Right renal pelvis (tissue), 4 donors: ENCODE measurements at places on chromosomes 7 and 10. TPM values are rescaled to one million over a fixed set of nuclear protein-coding genes. Genes with fewer than 3 reads are reported as not detected.

Gene SSC4D
- polyA plus RNA-seq = 4.6 TPM

Gene SP8
- not detected for polyA plus RNA-seq

Gene RASSF4
- polyA plus RNA-seq = 30.4 TPM

Gene GOLGA7B
- polyA plus RNA-seq = 0.28 TPM

Gene PAPOLB
- polyA plus RNA-seq = 0.11 TPM

Gene FOXI2
- 1.3 TPM for polyA plus RNA-seq

Gene STEAP1B
- 1.4 TPM for polyA plus RNA-seq

Gene UCN3
- polyA plus RNA-seq = 1.7 TPM

Gene KEL
- polyA plus RNA-seq = 2.2 TPM

Gene SLC26A5
- polyA plus RNA-seq = 0.08 TPM

Gene DOCK1
- polyA plus RNA-seq = 59.0 TPM

Gene CTBP2
- polyA plus RNA-seq = 90.3 TPM

Gene HOXA6
- polyA plus RNA-seq = 43.2 TPM

Gene GNGT1
- not detected for polyA plus RNA-seq

Gene NXPH1
- polyA plus RNA-seq = not detected

- DNase-seq = no peak
These were observed 60.9 kb downstream of the COBL start for GRCh38 chr7:51255536-51256208.

GRCh38 chr7:80768756-80769155 lies 130.3 kb downstream of the CD36 start:
- DNase-seq = no peak

GRCh38 chr7:106074257-106074656 lies 37.9 kb downstream of the SYPL1 start:
- DNase-seq = no peak

DNA sequence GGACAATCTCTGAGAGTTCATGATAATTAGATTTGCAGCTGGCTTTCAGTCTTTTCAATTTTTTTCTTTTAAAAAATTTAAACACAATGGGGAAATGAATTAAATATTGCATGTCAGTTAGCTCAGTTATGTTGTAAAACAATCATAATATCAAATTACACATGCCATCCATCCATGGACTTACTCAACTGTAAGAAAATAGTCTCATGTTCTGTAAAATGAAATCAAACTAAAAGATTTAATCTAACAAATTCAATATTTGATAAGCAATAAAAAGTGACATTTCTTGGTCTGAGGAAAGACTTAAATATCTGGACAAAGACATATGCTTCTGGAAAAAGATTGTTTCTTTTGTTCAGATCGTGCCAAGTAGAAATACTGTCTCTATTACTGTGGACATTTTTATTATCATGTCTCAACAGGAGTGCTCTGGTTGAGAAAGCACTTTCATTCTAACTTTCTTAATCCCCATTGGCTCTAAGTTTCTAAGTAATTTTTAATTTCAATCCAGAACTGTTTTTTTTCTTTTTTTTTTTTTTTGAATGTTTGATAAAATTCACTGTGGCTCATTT lies 179.2 kb upstream of the FAM3C start:
- DNase-seq = no peak

DNA sequence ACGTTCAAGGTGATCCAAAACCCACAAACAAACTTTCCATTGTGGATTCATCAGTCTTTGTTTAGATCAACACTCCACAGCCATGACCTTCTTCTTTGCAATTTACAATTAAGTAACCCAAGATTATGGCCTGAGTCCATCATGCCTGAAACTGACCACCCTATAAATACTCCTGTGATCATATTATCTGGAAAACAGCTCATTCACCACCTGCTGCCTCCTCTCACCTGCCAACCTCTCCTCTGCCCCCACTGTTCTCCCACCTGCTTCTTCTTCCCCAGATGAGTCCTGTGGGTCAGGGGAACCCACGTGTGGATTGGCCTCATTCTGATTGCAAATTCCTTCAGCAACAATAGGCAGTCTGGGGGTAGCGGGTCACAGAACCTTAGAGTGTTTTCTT lies 81.4 kb downstream of the ABLIM1 start:
- DNase-seq = no peak

GRCh38 chr7:139060695-139061237 lies 24.9 kb upstream of the ZC3HAV1L start:
- DNase-seq = no peak

DNA sequence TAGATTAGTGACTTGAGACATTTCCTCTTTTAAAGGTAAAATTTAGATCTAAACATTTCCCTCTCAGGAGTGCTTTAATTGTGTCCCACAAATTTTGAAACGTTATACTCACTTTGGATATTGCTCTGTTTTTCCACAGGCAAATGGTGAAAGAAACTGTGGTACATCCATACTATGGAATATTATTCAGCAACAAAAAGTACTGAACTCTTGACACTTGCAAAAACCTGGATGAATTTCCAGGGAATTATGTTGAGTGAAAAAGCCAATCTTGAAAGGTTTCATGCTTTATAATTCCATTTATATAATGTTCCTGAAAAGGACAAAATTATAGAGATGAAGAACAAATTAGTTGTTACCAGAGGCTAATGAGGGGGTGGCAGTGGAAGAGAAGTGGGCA lies 153.3 kb upstream of the SVIL start:
- DNase-seq = no peak

DNA sequence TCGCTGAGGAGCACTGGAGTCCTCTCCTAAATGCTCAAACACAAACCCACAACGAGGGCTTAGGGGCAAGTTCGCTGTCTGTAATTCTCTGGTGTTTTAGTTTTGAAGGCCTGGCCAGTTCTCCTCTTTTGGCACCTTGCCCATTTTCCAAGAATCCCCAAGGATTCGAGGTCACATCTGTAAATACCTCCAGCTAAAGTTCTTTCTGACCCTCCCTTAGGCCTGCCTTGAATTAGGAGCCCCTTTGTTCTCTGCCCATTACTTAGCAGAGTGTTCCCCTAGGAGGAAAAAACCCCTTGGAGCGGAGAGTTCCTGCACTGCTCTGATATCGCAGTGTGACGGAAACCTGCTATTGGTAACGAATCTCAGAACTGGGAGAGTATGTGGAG lies 743 bp upstream of the PYROXD2 start:
- DNase-seq = no peak

GRCh38 chr10:8235253-8236027 lies 181.0 kb downstream of the GATA3 start:
- no peak for DNase-seq

DNA sequence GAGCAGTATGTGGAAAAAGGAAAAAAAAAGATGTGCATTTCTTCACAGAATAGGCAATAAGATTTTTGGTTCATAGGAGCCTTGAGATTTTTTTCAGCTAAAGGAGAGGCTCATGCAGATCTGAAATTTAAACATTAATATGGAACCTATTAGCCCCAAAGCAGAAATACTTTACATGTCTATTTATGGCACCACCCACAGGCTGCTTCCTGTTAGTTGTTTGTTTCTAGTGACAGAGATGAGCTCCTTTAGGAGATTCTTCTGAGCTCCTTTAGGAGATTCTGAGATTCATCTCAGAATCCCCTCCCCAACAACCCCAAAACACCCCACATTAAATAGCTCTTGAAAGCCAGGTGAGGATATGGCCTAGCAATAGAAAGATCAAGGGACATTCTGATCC lies 27.9 kb upstream of the HPS1 start:
- DNase-seq = no peak

- no peak for DNase-seq
These were observed 743.8 kb upstream of the LRRN3 start for GRCh38 chr7:110347081-110347480.

DNA sequence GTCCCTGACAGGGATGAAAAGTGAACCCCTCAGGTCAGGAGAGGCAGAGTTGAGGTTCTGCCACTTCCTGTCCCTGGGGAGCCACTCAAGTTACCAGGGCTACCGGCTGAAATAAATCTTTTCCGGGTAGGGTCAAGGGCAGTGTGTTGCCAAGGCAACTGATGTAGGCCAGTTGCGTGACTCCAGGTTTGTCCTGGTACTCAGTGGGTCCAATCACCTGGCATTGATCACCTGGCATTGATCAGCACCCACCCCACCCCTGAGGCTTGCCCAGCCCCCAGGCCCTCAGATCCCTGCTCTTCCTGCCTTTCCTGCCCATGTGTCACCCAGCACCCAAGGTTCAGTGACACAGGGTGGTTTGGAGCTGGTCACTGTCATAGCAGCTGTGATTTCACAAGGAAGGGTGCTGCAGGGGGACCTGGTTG lies 5.9 kb downstream of the SAP25 start:
- no peak for DNase-seq

DNA sequence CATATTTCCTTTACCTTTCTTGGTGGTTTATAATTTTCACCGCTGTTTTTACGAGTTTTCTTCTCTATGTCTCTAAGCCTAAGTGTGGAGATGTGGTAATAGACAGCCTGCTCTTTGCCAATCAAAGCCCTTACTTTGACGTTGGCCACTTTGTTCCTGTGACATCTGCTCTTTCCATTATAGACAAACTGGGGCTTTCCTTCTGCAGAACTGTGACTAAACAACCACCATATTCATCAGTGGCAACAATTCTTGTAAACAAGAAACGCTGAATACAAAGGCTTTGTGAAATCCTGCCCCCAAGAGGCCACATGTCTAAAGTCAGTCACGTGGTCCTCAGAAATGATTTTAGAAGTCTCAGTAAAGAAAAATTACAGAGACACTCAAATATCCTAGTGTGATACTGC lies 59.6 kb upstream of the CAPZA2 start:
- DNase-seq = no peak

DNA sequence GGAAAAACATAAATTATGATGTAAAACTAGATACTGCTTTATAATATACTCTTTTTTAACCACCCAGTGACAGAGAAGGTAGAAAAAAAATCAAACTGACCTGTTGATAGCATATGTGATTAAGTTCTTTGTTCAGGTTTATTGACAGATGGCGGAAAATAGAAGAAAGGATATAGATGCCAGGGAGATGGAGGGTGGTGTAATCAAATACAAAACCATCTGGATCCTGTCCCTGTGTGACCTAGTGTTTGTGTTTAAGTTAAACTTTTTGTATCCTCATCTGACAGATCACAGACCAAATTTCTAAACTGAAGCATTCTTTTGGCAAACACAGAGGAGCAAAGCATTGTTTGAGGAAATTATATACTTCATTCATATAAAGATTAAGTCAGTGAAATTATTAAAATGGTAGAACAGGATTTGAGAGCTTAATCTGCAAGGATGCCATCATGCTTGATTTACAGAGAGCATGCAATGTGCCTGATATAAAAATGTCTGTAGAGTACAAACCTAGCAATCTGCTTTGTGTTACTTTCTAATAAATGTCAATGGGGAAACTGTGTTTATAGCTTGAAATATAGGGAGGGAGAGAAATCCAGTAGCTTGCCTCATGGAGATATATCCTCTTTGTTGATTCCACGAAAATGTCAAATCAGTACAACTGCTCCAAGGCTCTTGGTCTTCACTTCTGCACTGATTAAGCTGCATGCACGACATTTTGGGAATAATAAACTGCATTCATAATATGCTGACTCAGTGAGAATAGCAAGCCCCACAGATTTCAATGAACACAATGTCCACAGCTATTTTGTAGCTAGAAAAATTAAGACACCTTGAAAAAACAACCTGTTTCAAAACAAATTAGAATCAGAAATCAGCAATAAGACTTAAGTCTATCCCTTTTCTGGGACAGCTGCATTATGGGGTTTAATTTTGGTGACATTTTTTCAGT lies 39.0 kb downstream of the SEM1 start:
- no peak for DNase-seq
